Myocyte (in vitro differentiated cells): ENCODE measurements at places on chromosomes 4 and X. TPM values are rescaled to one million over a fixed set of nuclear protein-coding genes. Genes with fewer than 3 reads are reported as not detected.

PDS5A gene
- total RNA-seq, result 45.8 and 50.1 TPM in 2 replicates

GRCh38 chr4:94605241-94605805 is 152.4 kb upstream of the BMPR1B start:
- no peak for DNase-seq

ADGRG4 gene
- total RNA-seq, result not detected in 2 replicates

- DNase-seq, result no peak
Measured at GRCh38 chr4:174999407-174999806, 81.2 kb downstream of the ADAM29 start.

- DNase-seq, result peak; percentile 43
Measured at GRCh38 chr4:48375651-48376304, 34.4 kb downstream of the SLAIN2 start.

DNA sequence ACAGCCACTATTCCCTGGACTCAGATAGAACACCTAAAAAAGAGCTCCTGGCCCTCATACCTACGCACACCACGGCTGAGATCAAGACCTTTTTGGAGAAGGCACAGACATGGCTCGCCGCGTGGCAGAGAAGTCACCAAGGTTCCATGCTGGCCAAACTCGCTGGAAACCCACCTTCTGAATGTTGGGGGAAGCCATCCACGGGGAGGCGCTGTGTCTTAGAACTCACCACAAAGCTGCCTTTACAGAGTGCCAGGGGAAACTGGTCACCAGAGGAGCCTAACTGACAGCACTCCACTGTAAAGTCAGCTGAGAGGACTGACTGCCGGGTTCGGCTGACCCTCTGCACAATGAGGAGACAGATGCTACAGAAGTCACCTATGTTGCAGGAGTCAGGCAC is 97.9 kb downstream of the NEUROG2 start:
- no peak for DNase-seq

SH2D1A gene
- not detected in 2 replicates for total RNA-seq

PCDH7 gene
- 50.9 and 87.5 TPM in 2 replicates for total RNA-seq

ARHGAP6 gene
- 16.8 and 18.1 TPM in 2 replicates for total RNA-seq

GRCh38 chrX:133685822-133686221 is 270.5 kb upstream of the GPC4 start:
- DNase-seq, result no peak

GRCh38 chrX:150897421-150898320 is 797 bp downstream of the CD99L2 start:
- no peak for DNase-seq

- peak; percentile 73 for DNase-seq
Measured at GRCh38 chr4:87985097-87985886, 9.8 kb downstream of the SPP1 start.

DNA sequence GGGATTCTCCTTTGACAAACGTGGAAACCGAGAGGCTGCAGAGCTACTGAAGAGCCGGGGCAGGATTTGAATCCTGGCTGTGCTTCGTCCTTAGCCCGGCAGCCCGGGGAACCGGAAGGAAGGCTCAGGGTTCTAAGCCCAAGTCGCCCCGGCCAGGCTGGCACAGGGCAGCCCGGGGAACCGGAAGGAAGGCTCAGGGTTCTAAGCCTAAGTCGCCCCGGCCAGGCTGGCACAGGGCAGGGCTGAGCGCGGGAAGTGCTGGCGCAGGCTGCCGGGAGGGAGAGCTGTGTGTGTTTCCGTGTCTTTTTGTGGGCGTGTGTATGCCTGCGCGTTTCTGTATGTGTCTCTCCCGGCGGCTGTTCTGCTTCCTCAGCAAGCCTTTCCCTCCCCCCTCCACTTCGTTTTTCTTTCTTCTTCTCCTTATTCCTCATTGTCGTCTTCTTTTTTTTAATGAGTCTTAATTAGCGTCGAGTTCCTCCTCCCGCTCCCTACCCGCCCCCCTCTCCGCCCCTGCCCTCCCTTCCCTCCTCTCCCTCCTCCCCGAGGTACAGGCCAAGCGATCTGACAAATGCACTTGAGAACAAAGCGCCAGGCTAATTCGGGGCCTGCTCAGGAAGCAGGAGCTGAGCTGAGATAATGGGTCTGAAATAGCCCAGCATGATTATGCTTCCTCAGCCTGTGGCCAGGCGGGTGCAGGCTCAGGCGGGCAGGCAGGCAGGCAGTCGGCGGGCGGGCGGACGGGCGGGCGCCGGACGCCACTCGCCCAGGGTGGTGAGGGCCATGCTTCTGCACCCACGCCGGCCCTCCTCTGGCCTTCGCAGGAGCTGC is 65.9 kb downstream of the EFNB1 start:
- DNase-seq, result peak; percentile 66

HSFX4 gene
- total RNA-seq, result not detected in 2 replicates

- no peak for DNase-seq
Measured at GRCh38 chr4:10086506-10087120, 30.0 kb downstream of the WDR1 start.

GRCh38 chrX:153495903-153496589 is 1.3 kb downstream of the BGN start:
- DNase-seq, result no peak

DNA sequence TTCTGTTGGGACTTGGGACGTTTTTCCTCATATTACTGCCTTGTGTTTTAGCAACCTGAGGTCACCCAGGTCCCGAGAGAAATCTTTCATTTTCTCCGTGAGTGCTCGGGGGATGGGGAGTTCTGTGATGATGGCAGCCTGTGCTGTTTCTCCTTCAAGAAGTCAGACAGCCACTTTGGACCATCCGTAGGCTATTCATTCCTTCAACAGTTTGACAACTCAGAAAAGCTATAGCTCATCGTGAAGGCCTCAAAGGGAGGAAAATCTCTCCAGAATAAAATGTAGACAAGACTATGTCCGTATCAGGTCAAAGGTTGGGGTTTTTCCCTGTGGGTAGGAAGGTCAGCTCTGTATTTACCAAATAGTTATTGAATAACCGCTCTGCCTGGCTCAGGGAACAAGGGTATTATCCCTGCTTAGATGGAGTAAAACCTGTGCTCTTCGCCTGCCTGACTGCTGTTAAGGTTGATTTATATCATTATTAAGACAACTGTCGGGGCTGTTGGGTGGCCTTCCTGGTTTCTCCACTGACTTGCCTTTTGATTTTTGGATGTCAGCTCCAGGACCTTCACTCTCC is 36.6 kb downstream of the FAM114A1 start:
- DNase-seq, result no peak

- DNase-seq, result no peak
Measured at GRCh38 chr4:157270552-157270951, 50.0 kb downstream of the GRIA2 start.

DNA sequence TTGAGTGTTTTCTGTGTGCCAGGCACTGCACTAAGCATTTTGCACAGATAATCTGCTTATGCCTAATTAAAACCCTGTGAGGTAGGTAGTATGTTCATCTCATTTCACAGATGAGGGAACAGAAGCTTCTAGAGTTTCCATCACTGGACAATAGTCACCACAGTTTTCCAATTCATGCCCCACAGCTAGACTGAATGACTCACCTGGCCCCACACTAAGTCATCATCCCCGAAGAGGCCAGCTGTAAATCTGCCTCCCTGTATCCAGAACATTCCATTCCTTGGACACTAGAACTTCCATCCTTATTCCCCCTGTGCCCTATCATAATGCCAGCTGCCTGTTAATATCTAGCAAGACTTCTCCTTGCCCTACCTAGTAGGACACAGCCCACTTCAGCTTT is 40.9 kb upstream of the NYX start:
- DNase-seq, result no peak

DNA sequence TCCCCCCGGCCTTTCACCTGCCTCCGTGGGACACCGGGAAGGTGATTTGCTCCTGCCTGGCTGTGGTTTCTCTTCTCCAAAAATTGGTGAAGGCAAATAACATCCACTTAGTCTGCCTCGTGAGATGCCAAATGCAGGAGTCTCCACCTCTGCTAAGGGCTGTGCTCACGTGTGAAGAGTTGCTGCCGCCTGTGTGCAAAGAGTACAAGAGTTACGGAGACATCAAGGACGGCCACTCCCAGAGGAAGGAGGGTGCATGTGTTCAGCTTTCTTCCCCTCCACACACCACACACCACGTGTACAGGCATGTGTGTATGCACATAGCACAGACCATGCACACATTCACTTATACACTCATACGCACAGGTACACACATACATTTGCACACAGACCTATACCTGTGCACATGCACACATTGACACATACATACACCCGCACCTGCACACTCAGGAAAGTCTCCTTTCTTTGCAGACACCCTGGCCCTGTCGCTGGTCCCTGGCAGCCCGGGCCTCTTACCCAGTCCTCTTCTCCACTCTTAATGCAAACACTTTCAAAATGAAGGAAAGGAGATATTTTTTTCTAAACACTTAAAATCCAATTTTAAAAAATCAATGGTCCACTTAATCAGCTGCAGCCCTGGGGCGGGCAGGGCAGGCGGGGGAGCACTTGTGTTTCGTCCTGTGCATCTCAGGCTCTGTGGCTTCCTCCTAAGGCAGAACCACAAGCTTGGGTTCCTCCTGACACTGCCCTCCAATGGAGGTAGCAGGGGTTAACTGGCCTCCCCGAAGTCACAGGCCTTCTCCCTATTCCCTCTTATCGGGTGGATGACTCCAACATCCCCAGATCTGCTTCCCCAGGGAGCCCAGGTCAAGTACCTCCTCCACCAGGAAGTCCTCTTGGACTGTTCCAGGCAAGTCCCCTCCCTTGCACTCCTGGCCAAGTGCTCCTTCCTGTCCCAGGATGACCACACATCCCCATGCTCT is 103.0 kb downstream of the CPZ start:
- DNase-seq, result no peak

- DNase-seq, result peak; percentile 6
Measured at GRCh38 chrX:46913667-46914066, 1.4 kb downstream of the JADE3 start.

GRCh38 chr4:118035309-118035708 is 1.0 kb downstream of the NDST3 start:
- DNase-seq, result no peak

- DNase-seq, result no peak
Measured at GRCh38 chr4:55089916-55090315, 35.5 kb downstream of the KDR start.

GK2 gene
- not detected in 2 replicates for total RNA-seq

- no peak for DNase-seq
Measured at GRCh38 chrX:150770623-150771022, 77.4 kb downstream of the MTMR1 start.

SPANXN4 gene
- not detected in 2 replicates for total RNA-seq

DNA sequence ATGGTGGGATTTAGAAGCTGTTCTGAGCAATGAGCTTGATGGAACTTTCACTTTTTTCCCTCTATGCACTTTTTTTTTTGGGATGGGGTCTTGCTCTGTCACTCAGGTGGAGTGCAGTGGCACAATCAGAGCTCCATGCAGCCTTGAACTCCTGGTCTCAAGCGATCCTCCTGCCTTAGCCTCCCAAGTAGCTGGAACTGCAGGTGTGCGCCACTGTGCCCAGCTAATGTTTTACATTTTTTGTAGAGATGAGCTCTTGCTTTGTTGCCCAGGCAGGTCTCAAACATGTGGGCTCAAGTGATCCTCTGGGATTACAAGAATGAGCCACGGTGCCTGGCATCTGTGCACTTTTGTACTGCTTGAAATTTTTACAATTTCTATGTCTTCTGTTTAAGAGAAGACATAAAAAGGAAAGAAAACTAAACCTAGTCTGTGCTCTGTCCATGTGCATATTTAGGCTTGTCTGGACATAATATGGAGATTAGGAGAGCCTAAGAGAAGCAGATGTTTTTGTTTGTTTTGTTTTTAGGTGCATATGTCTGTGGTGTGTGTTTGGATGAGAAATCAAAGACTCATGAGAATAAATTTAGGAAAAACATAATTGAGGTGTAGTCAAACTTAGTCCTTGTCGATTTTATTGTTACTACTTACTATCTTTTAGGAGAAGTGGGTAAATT is 16.5 kb downstream of the PDLIM5 start:
- no peak for DNase-seq

GRCh38 chrX:32116047-32116446 is 1044.2 kb upstream of the FTHL17 start:
- DNase-seq, result no peak

GRCh38 chr4:144901141-144901540 is 196.9 kb downstream of the ANAPC10 start:
- DNase-seq, result no peak

DNA sequence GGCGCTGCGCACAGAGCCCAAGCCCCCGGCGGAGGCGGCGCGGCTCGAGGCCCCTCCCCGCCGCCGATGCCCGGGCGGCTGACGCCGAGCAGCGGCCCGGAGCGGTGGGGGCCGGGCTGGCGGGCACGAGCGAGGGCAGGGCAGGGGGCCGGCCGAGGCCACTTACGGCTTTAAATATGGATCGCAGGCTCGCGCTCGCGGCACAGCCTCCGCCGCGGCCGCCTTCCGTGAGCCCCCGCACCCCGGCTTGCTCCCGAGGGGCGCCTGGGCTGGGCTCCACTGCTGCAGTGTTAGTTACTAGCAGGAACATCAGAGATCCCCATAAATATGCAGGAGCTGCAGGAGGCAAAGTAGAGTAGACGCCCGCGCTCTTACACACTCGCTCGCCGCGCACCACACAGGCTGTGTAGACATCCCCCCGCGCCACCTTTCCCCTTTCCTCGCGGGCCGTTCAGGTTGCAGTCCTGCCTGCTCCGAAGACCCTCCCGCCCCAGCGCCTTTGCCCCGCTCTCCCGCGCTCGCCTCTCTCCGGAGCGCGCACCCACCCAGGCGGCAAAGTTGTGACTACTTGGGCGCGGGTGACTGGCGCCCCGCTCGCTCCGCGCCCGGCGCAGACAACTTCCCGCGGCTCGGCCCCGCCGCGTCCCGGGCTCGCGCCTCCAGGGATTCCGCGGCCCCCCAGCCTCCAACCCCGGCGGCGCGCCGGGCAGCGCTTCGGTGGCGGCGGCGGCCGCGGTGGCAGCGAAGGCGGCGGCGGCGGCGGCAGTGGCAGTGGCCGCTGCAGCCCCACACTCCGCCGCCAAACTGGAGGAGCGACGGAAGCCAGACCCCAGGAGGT is 152.0 kb upstream of the SLC4A4 start:
- peak; percentile 72 for DNase-seq

MAGEA11 gene
- total RNA-seq, result not detected in 2 replicates

LINC00632 gene
- total RNA-seq, result 11.6 and 18.6 TPM in 2 replicates

DNA sequence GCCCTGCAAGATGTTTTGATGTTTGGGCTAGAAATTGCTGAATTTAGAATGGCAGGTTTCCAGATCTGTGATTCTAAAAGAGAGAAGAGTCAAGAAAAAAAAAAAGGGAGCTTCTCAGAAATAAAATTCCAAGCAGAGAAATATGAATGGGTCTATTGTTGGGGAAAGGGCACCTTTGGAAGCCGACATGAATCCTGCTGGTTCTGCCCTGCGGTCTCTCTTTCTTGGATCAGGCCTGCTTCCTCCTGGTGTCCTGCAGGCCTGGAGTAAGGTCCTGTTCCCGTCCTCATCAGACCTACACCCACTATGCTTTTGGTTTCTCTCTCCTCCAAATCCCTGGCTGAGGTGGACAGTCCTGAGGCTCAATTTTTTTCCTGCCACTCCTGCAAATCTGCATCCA is 109.8 kb upstream of the TRIM2 start:
- no peak for DNase-seq

- DNase-seq, result no peak
Measured at GRCh38 chrX:10677490-10677889, 57.1 kb upstream of the MID1 start.
